ENCODE measurements at places on chromosomes 12 and 14. TPM values are rescaled to one million over a fixed set of nuclear protein-coding genes. Genes with fewer than 3 reads are reported as not detected.

DNA sequence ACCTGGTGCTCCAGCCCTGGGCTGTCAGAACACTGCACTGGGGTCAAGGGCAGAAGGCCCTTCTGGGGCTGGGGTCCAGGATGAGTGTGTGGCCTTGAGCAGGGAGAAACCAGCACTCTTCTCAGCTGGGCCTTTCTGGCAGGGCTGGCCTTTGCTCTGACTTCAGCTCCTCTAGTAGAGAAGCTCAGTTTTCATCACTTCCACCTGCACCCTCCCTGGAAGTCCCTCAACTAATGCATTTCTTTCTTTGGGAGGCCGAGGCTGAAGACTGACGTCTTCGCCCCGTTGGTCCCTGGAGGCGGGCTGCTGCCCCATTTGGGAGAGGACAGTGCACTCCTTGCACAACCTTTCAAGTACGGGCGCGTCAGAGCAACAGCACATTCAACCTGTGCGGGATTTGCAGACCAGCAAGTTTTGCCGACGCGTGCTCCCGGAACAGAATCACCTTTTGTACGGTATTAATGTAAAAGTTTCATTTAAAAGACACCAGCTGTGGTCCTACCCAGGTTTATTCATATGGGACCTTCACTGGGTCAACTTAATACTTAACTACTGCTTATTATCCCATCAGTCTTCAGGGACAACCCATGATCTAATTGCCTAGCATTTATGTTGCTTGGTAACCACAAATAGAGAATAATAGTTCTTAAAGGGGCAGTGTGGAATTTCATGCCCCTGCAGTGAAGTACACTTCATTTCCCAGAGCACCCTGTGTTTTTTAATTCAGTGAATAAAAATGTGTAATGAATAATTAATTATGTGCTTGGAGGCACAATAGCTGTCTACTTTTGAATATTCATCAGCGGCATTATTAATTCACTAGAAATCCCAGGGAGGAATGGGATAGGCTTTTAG, 134.8 kb upstream of the VRK1 start:
- H3K27me3 ChIP-seq, result peaks cover 4% of the 10 kb centered on the region
- no peaks in the 10 kb centered on the region for H3K4me1 ChIP-seq
- H3K4me3 ChIP-seq, result no peak overlapping the region
- DNase-seq, result no peak
- no peak overlapping the region for H3K27ac ChIP-seq

DNA sequence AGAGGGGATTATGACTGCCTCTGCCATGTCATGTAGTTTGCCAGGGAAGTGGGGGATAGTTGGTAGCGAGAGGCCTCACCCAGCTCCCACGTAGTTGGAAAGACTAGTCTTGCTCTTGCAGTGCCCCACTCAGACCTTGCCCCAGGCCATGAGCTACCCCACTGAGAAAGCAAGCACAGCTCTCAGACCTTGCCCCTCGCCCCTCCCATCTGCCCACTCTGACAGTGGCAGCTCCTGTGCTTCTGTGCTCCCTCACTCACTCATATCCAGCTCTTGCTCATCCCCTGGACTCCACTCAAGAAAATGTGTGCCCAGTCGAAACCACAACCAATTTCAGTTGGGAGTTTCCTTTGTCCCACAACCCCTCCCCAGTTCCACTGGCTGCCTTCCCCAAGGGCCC, 55.5 kb upstream of the BDKRB2 start:
- no peak for DNase-seq
- H3K4me1 ChIP-seq, result no peaks in the 10 kb centered on the region
- H3K36me3 ChIP-seq, result no peaks in the 10 kb centered on the region
- no peak overlapping the region for H3K27ac ChIP-seq

- peaks cover 17% of the 10 kb centered on the region for H3K27me3 ChIP-seq
- DNase-seq, result no peak
- no peaks in the 10 kb centered on the region for H3K36me3 ChIP-seq
- no peak overlapping the region for H3K27ac ChIP-seq
Observed at GRCh38 chr12:12896260-12896659, 4.9 kb downstream of the GPRC5A start.

GRCh38 chr12:29519585-29520182, 22.2 kb upstream of the OVCH1 start:
- H3K27me3 ChIP-seq, result no peaks in the 10 kb centered on the region
- H3K4me1 ChIP-seq, result peaks cover 13% of the 10 kb centered on the region
- H3K27ac ChIP-seq, result no peak overlapping the region
- no peak overlapping the region for H3K4me3 ChIP-seq

DNA sequence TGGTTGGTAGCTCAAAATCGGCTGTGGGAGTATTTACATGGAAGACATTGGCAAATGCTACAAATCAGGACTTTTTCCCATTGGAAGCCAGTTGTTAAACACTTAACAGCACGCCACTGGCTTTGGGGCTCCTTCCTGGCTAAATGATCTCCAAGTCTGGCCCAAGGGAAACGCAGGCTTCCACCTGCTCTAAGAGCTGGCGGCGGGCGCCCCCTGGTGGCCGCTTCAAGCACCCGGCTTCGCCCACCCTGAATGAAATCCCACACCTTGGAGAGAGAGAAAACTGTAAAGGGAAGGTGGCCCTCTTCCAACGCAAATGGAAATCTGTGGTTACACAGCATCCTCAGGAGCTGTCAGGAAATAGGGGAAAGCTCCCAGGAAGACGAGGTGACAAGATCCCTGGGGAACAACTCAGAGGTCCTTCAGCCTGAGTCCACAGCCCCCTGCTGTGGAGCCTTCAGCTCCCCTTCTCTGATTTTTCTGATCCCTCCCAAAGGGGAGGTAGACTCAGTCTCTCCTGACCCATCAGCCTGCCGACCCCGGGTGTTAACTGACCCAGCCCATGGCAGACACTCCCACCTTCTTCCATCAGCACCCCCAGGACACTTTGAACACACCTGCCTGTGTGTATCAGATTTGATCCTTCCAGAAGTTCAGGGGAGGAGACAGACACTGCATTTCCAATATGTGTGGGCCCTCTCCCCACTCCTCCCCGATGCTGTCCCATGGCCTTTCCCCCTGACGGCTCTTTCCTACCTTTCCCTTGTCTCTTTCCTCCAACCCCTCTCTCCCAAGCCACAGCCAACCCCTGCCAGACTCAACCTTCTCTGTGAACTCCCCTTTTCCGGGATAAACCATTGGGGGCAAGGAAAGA, 15.4 kb downstream of the SELPLG start:
- H3K27me3 ChIP-seq, result no peaks in the 10 kb centered on the region
- DNase-seq, result peak; percentile 83
- no peaks in the 10 kb centered on the region for H3K36me3 ChIP-seq
- H3K27ac ChIP-seq, result no peak overlapping the region
- H3K4me3 ChIP-seq, result no peak overlapping the region

DNA sequence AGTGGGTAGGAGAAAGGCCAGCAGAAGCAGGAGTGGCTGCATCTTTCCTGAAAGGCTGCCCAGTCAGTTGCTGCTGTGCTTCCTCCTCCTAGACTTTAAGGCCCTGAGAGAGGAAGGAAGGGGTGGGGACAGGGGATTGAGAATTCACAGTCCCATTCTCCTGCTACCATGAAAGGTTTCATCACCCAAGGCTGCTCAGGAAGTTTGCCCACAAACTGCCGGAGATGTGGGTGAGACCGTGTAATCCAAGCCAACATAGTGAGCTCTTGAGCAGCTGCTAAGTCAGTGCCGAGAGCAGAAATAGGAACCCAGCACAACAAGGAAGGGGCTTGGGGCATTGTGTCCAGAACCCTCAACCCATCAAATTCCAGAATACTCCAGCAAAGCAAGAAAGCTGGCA, at the start of gene CTSG:
TSS of gene CTSG (minus strand) at position 69 of the 400 bp plus-strand sequence. CDS start at position 42, 27 bp downstream.
- DNase-seq, result no peak
- H3K27me3 ChIP-seq, result no peaks in the 10 kb centered on the region
- H3K27ac ChIP-seq, result no peak within 1 kb of the TSS

GRCh38 chr12:28034271-28034670, 61.7 kb upstream of the PTHLH start:
- DNase-seq, result no peak
- no peak overlapping the region for H3K27ac ChIP-seq
- H3K27me3 ChIP-seq, result no peaks in the 10 kb centered on the region
- peaks cover 3% of the 10 kb centered on the region for H3K4me1 ChIP-seq
- H3K36me3 ChIP-seq, result no peaks in the 10 kb centered on the region

- no peaks in the 10 kb centered on the region for H3K36me3 ChIP-seq
- no peaks in the 10 kb centered on the region for H3K27me3 ChIP-seq
- peak within 1 kb of the TSS; percentile 95 for H3K27ac ChIP-seq
- H3K4me3 ChIP-seq, result peak within 1 kb of the TSS; percentile 90
- H3K4me1 ChIP-seq, result peaks cover 31% of the 10 kb centered on the region
Observed at GRCh38 chr14:32077081-32078022, at the start of gene ARHGAP5. Gene ARHGAP5 (plus strand): TSS chr14:32077304. CDS start chr14:32090670, 13,366 bp downstream.

DNA sequence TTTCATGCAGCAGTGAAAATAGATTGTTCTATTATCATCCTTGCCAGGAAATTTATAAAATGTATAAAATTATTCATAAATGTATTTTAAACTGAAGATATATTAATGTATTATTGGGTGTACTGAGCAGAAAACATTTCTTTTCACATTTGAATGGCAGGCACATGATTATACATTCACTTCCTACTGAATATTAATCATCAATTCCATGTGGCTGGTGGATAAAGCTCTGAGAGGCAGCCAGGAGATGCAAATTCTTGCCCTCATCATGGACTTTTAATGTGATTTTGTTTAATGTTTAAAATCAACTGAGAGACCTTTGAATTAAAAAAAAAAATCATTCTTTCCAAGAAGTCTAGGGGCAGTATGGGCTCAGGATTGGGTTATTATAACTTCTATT, 40.8 kb downstream of the ANO6 start:
- no peak overlapping the region for H3K4me3 ChIP-seq
- H3K36me3 ChIP-seq, result no peaks in the 10 kb centered on the region
- peaks cover 67% of the 10 kb centered on the region for H3K4me1 ChIP-seq
- H3K27ac ChIP-seq, result no peak overlapping the region
- DNase-seq, result no peak

GRCh38 chr12:66163289-66163688, 6.5 kb downstream of the TMBIM4 start:
- H3K36me3 ChIP-seq, result no peaks in the 10 kb centered on the region
- no peak overlapping the region for H3K27ac ChIP-seq
- no peaks in the 10 kb centered on the region for H3K27me3 ChIP-seq
- H3K4me3 ChIP-seq, result no peak overlapping the region

DNA sequence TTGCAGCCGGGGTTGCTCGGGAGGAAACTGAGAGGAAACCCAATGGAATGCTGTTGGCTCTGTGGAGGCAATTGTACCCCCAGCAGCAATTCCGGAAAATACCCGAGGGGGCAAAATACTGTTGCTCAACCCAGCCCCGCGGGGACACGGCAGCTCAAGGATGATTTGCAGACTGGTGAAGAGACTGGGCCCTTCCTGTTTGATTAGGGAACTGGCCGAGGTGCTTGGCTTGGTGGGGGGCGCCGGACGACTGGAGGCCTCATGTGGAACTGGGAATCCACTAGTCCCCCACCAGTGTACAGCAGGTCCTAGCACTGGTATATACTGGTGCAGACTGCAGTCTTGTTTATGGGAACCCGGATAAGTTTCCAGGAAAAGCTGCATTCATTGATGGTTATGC, 10.3 kb upstream of the RNASE12 start:
- no peak for DNase-seq
- no peak overlapping the region for H3K4me3 ChIP-seq
- H3K36me3 ChIP-seq, result no peaks in the 10 kb centered on the region
- H3K27me3 ChIP-seq, result no peaks in the 10 kb centered on the region
- H3K4me1 ChIP-seq, result no peaks in the 10 kb centered on the region
- no peak overlapping the region for H3K27ac ChIP-seq

DNA sequence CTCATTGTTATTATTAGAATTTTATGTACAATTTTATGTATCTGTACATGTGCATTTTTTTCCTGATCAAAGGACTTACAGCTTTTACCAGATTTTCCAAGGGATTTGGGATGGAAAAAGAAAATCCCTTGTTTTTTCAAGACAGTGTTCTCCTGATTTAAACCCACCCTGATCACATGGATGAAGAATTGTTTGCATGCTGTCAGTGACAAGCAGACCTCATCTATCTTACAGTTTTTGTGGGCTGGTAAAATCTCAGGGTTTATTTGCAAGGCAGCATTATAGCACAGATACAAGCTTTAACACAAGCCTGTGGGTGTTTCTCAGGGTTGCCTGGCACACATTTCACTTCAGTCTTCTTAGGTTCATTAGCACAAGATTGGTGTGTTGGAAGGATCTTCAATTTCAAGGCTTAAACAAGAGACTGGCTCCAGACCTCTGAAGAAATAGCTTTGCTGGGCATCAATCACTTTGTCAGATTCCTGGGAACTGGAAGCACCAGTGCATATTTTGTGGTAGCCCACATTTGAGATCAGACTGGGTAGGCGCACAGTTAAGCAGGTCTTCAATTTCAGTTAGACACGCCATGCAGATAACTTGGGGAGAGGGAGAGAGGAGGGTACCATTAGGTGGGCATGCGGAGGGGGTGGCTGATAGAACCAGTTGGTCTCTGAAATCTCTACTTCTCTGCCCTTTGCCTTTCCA, 118.0 kb downstream of the TBX5 start:
- no peaks in the 10 kb centered on the region for H3K27me3 ChIP-seq
- no peak for DNase-seq
- no peaks in the 10 kb centered on the region for H3K4me1 ChIP-seq
- no peaks in the 10 kb centered on the region for H3K36me3 ChIP-seq
- H3K27ac ChIP-seq, result no peak overlapping the region
- no peak overlapping the region for H3K4me3 ChIP-seq

DNA sequence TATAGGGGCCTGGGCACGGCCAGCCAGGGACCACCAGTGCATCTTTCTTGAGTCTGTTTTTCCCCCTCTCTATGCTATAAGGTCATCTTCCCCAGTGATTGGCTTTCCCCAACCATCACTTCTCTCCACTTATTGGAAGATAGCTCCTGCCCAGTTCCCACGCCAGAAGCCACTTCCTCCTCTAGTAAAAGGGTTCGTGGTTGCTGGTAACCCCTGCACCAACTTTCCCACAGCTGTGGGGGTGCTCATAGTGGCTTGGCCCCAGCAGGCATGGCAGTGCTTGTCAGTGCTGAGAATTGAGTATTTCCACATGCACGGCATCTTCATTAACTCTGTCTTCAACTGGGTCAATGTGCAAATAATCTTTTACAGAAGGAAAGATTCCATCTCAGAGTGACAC, 215.4 kb downstream of the FOXN3 start:
- H3K27me3 ChIP-seq, result no peaks in the 10 kb centered on the region
- peaks cover 16% of the 10 kb centered on the region for H3K4me1 ChIP-seq

- H3K4me3 ChIP-seq, result no peak overlapping the region
- no peak for DNase-seq
- H3K36me3 ChIP-seq, result no peaks in the 10 kb centered on the region
- no peaks in the 10 kb centered on the region for H3K27me3 ChIP-seq
Observed at GRCh38 chr14:68308726-68309520, 483.9 kb downstream of the ZFP36L1 start.

Gene NXPH4
- 0.58 TPM for total RNA-seq

Gene PRKAG1
- total RNA-seq, result 91.6 TPM

Gene LTB4R2
- total RNA-seq, result 1.5 TPM

Gene FOXM1
- total RNA-seq, result 0.52 TPM

Gene SPTLC2
- total RNA-seq, result 5.8 TPM

Data from psoas muscle (tissue), 8 donors.